Fibroblast of lung (primary cell): ENCODE measurements at places on chromosomes 4 and X. TPM values are rescaled to one million over a fixed set of nuclear protein-coding genes. Genes with fewer than 3 reads are reported as not detected.

The DUX4 gene
- polyA plus RNA-seq, result not detected in 2 replicates

The AWAT2 gene
- 0.07 TPM in 1 of 2 replicates, not detected in the other for polyA plus RNA-seq

The HPRT1 gene
- 51.8 and 63.8 TPM in 2 replicates for polyA plus RNA-seq

The EGFL6 gene
- 0.32 and 0.71 TPM in 2 replicates for polyA plus RNA-seq

The CITED1 gene
- polyA plus RNA-seq, result not detected in 2 replicates

The NAP1L2 gene
- polyA plus RNA-seq, result 0.87 and 0.93 TPM in 2 replicates

DNA sequence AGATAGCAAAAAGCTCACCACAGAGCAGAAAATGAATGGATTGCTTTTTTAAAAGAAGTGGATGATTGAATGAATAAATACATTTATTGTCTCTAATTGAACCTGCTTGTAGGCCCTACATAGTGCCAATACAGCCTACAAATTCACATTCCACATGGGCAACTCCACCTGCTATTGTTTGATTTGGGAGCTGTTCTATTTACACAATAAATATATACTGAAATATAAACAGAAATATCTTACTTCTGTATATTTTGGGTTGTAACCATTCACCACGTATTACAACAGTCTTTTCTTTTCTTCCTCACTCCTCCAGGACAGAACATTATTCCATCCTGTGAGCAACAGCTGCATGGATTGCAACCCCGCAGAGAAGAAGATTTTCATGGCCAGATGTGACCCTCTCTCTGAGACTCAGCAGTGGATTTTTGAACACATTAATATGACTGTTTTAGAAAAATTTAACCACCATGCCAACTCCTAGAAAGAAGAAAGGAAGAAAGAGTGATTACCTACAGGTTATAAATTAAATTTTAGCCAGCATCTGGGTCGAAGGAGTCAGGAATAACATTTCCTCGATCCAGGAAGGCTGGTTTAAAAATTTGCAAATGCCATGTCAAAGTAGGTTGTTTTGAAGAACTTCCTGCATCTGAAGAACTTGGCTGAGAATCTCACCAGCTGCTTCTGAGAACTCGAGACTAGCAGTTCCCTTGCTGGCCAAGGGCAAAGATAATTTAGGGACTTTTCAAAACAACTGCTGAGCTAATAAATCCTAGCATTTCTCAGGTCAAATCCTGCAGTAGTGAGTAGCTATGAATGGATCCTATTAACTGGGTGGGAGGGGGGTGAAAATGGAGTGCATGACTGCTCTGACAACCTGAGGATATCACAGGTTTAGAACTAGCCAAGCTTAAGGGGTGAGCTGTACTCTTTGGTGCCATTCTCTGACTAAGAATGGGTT, 128.7 kb upstream of the GALNT7 start:
- peak; percentile 15 for DNase-seq

DNA sequence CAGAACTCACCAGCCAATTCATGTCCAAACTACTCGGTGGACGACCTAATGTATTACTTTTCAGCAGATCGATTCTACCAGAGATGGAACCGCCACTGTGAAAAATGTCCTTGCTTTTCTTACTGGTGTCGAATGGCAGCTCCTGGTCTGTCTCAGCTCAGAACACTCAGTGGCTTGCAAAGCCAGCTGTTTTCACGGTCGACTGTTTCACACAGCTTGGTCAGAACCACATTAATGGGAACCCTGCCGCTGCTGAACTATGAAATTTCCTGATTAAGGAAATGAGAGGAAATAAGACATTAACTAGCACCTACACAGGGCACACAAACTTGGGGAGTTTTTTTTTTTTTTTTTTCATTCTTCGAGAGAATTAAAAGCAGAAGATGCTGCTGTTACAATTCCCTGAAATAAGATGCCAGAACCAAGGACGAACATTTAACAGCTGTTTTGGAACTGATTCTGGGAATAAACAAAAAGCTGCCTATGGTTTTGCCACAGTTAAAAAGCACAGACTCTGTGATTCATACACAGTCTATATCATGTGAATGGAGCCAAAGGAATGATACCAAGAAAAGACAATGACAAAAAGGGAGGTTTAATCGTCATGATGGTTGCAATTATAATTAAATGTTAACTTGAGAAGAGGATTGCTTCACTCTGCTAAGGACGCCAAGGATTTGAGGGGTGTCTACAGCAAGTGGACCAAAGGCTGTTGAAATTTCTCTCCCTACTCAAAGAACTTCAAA, 31.3 kb downstream of the SUPT20HL2 start:
- peak; percentile 51 for DNase-seq

DNA sequence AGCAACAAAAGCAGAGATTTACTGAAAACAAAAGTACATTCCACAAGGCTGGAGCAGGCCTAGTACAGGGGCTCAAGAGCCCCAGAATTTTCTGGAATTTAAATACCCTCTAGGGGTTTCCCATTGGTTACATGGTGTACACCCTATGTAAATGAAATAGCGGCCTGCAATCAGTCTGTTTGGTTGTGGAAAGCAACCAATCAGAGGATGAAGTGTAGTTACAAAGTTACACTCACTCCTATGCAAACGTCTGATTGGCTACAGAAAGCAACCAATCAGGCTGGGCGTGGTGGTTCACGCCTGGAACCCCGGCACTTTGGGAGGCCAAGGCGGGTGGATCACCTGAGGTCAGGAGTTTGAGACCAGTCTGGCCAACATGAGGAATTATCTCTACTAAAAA, 13.8 kb upstream of the TXLNG start:
- DNase-seq, result no peak

DNA sequence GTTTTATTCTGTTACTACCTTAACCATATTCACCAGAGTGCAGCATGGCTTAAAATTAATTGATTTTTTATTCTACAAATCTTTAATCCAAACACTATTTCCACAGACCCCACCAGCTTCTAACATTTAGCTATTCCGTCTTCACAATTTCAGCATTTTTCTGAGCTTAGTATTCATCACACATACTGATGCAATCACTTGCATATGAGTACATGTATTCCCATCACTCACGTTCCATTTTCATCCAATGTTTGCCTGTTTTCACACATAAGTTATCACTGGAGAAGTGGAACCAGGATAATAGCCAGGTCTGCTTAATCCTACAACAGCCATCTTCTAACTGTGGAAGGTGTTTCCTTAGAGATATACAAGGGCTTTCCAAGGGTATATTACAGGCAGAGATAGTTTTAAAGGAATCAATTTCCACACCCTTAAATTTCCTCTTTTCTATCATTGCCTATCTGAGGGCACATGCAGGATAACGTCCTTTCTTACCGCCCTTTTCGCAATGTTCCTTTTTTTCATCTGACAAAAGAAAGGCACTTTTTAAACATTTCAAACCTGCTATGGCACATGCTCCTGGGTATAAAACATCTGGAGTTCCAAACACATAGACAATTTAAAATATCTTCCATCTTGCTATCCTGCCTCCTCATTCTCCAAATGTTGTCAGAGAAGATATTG, 115.8 kb downstream of the CORIN start:
- peak; percentile 12 for DNase-seq

DNA sequence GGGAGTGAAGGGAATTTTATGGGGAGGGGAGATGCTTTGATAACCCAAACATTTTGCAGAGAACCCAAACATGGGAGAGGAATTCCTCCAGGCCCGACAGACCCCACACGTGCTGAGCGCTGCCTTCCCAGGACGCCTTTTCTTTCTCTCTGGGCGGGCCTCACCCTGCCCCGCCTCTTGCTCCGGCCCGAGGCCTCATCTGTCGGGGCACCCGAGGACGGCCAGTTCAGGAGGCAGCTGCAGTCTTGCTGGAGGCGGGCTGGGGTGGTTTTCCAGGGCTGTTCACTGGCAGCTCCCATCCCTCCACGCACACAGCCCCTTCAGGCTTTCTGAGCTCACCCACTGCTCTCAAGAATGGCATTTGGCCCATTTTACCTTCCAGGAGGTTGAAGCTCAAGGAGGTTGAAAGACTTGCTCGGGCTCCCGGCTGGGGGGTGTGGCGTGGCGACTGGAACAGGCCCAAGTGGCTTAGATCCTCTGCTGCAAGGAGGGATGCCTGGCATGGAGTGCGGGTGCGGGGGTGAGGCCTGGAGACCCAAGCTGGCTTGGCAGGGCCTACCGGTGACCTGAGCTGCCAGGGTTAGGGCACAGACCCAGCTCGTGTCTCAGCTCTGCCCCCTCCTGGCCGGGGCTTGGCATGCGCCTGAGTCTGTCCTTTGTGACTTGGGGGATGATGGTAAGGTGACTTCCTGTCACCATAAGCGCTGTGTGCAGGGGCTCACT, 99.2 kb downstream of the PSAPL1 start:
- no peak for DNase-seq
